ENCODE measurements at places on chromosomes 5 and 9. TPM values are rescaled to one million over a fixed set of nuclear protein-coding genes. Genes with fewer than 3 reads are reported as not detected.

Gene FGFR4
- 1.5 TPM for total RNA-seq

DNA sequence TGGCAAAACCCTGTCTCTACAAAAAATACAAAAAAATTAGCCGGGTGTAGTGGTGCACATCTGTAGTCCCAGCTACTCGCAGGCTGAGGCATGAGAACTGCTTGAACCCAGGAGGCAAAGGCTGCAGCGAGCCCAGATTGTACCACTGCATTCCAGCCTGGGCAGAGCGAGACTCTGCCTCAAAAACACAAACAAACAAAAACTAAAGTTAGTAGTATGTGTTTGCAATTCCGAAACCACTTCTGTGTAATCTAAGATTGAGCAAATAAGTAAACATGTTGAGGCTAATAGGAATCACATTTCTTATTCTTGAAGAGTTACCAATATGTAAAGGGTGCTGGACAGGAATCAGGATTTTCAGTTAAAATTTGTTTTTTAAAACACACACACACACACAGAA lies 70.0 kb upstream of the SUSD1 start:
- DNase-seq: no peak

DNA sequence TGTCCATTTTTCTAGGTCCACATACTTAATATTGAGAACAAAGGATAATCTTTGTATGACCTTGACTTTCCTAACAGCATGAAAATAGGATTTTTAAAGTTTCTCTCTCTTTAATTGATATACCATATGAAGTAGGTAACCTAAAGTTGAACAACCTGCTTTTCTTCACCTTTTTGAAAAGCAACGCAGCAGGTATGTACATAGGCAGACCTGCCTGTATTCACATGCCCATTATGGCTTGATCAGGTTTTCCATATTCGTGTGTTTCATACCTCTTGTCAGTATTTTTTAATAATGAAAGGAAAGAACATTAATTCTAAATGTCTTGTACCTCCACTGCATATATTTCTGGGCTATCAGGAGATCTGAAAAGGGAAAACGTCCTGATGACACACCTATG lies 1.5 kb upstream of the ADAMTSL1 start:
- no peak for DNase-seq

- DNase-seq: no peak
These were observed 9.7 kb upstream of the ORM1 start for GRCh38 chr9:114313186-114313585.

- DNase-seq: no peak
These were observed 597.3 kb upstream of the CLINT1 start for GRCh38 chr5:158456241-158456640.

DNA sequence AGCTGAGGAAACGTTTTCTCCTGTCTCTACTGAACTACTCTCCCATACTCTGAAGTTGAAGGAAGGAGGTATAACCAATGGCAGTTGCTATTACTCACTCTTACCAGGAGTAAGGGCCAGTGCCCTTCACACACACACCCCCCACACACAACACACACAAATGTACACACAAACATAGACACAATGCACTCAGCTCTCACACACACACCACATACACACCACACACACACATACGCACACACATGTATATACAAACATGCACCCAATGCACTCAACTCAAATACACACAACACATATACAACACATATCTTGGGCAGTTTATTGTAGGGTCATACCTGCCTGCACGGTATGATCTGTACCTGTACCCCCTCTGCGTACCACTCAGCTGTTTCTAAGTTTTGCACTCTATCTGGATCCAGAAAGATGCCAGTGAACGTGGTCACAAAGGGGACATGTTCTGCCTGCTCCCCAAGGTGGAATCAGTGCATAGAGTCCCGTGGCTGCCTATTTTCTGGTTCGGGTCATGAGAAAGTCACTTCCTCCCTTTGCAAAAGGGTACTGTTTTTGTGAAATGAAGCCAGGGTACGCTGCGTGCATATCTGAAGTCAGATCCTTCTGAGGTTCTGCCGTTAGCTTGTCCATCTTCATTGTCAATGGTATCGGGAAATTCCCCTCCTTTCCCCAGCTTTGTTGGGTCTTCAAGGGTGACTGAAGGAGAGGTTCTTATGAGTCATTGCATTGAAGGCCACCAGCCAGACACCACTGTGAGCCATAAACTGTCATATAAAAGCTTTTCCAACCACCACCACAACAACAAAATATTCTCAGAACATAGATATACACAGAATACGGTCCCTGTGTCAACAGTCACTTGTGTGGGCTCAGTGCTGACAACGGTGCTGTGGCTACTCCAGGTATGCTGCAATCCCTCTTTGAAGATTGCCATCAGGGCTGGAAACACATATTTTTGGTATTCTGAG lies 131.9 kb downstream of the UGCG start:
- DNase-seq: no peak

DNA sequence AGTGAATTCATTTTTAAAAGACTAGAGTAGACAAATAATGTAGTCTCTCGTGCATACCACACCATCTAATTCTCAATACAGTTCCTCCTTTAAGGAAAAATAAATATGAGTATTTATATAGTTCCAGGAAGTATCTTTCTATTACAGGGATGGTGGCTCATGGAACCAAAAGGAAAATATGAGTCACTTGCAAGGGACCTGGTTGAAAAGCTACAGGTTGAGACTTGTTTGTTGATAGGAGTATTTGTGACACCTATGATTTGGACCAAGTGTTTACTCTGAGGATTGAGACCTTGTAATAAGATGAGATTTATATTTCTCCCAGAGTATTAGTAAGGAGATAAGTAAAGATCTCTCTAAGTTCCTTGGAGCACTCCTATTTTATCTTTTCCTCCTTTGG lies 67.4 kb downstream of the CDO1 start:
- DNase-seq: peak; percentile 30

- no peak for DNase-seq
These were observed 65.7 kb upstream of the BASP1 start for GRCh38 chr5:17151686-17152085.

GRCh38 chr9:86126998-86127972 lies 27.9 kb upstream of the GOLM1 start:
- DNase-seq: peak; percentile 97
